CD4-positive, alpha-beta T cell treated with Interleukin-4 for 1 hour (primary cell): ENCODE measurements at places on chromosomes 4 and X.
A peak's percentile ranks its signal among the peaks of the same experiment; 100 is the strongest.

- DNase-seq: no peak
Observed at GRCh38 chrX:47814851-47815250, 21.9 kb upstream of the ZNF81 start.

DNA sequence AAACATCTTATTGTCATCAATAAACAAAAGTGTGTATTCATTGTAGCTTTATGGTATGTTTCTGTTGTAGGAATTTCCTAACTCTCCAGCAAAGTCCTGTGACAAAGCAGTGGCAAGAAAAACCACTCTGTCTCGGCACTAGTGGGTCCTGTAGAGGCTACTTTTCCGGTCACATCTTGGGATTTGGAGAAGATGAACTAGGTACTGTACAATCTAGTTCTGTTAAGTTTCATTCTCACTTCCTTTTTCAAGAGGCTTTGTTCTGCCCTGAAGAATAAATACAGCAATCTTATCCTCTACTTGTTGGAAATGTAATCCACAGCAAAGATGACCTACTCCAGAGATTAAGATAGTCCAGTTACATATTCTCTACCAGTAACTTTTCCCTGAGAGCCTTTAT lies 69.3 kb downstream of the HHIP start:
- DNase-seq: no peak

DNA sequence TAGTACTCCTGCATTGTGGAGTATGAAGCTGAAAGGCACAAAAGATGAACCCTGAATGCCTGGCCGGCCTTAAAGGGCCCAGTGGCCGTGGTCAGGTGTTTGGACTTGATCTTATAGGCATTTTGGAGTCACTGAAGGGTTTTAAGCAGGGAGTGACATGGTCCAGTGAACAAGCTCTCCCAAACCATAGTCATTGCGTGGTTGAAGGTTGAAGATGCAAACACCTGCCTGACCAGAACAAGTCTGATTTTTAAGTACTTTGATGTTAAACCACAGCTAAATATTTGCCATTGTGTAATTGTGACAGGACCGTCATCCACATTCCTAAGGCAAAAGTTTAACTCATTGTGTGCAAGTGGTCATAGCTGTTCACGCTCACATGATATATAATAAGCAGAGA lies 3.3 kb downstream of the STK32B start:
- no peak for DNase-seq

GRCh38 chr4:19739101-19739651 lies 512.5 kb upstream of the SLIT2 start:
- no peak for DNase-seq

GRCh38 chr4:155473420-155474095 lies 96.8 kb upstream of the MAP9 start:
- no peak for DNase-seq

DNA sequence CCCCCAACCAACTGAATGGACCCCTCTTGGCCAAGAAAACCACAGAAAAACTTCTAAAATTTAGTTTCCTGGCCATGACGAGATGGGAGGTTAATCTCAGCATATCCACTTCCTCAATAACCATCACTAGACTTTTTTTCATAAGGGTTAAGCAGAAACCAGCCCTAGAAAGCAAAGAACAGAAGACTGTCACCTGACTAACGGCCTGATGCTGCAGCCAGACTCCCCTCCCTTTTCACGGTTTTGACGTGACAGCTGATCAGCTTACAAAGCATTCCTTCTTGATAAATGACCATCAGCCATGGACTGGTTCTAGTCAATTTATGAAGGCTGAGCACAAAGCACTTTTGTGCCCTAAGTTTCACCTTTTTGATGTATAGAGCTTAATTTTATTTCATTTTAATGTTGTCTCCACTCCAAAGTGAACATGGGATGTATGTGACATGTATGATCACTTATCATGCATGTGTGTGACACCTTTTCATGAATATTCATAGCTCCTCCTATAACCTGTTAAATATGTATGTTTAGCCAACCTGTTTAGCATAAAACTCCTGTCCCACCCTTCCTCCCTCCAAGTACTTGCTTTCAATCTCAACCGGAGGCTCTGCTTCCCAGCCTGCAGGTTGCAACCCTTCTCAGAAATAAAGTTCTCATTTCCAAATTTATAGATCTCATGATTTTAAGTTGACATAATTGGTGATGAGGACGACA lies 56.3 kb downstream of the SERTM2 start:
- DNase-seq: no peak

- DNase-seq: no peak
Observed at GRCh38 chrX:12526306-12526705, 264.9 kb upstream of the PRPS2 start.

- DNase-seq: no peak
Observed at GRCh38 chr4:147808447-147808846, 76.6 kb downstream of the ARHGAP10 start.

- DNase-seq: peak; percentile 33
Observed at GRCh38 chrX:85084770-85085393, 81.2 kb downstream of the APOOL start.

DNA sequence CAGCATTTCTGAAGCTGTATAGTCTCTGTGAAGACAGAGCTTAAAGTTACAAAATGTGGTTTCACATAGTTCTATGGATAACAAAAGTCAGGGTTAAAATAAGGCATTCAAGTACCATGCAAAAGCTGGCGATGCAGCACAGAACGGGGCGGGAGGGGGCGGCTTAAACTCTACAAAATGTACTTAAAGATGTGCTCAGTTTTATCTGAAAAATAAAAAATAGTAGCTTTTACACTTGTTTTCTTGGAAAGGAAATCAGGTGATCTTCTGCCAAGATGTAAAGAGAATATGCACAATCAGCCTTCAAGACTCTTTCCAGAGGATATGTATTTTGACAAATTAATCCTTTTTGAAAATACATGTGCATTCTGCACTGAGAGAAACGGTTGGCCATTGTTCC lies 301.7 kb upstream of the EMCN start:
- no peak for DNase-seq

DNA sequence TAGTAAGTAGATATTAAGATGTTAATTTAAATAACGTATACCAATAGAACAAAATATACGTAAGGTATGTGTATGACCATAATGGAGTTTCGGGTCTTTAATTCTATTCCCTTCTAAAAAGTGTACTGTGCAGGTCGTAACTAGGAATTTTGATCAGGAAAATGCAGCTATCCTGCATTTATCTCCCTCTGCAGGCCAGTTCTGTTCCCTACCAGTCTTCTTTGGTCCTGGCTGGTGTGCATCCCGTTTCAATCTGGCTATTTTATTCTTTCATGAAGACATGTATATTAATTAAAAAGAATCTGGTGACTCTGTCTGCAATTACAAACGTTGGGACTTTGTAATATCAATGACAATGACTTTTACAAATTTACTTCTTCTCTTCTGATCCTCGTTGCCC lies 534.1 kb upstream of the AADAT start:
- no peak for DNase-seq

DNA sequence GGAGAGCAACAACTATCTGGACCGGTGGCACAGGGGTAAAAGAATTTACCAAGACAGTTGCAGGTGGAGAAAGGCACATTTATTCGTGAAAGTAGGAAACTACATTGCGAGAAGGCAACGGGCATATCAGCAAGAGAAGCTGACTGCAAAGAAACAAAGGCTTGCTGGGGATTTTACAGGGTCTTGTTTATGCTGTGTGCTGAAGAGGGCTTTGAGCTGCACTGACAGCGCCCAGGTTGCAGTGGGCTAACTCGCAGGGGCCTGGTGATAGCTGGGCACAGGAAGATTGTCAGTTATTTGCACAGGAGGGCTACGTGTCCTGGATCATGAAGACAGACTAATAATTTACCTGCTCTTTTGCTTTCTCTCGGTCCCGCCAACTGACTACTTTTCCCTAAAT lies 10.7 kb downstream of the TLR3 start:
- no peak for DNase-seq

DNA sequence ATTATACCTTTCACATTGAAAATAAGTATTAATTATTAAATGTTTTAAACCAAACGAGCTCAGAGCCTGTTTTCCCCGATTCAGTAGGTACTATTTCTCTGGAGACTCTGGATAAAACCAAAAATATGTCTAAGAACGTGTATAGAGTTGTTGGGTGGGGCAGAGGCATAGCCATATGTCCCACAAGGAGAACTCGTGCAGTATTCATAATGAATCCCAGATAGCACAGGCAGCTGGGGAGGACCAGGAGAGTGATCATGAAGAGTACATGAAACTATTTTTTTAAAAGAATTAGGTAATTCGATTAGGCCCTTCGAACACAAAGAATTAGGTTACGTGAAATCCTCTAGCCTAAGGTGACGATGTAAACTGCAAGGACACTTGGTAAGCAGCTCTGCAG lies 76.1 kb downstream of the CLDN22 start:
- no peak for DNase-seq

DNA sequence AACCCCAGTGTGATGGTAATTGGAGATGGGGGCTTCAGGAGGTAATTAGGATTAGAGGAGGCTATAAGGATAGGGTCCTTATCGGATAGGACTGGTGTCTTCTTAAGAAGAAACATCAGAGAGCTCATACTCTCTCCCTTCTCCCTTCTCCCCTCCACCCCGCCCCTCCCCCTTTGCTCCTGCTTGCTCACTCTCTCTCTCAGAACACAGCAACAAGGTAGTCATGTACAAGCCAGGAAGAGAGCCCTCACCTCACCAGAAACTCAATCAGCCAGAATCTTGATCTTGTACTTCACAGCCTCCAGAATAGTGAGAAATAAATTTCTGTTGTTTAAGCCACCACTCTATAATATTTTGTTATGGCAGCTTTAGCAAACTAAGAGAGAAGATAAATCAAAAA lies 4.5 kb downstream of the DDX60L start:
- DNase-seq: no peak

- no peak for DNase-seq
Observed at GRCh38 chr4:67040315-67040714, 505.0 kb downstream of the CENPC start.

GRCh38 chr4:53535567-53535966 lies 55.7 kb downstream of the LNX1 start:
- no peak for DNase-seq

DNA sequence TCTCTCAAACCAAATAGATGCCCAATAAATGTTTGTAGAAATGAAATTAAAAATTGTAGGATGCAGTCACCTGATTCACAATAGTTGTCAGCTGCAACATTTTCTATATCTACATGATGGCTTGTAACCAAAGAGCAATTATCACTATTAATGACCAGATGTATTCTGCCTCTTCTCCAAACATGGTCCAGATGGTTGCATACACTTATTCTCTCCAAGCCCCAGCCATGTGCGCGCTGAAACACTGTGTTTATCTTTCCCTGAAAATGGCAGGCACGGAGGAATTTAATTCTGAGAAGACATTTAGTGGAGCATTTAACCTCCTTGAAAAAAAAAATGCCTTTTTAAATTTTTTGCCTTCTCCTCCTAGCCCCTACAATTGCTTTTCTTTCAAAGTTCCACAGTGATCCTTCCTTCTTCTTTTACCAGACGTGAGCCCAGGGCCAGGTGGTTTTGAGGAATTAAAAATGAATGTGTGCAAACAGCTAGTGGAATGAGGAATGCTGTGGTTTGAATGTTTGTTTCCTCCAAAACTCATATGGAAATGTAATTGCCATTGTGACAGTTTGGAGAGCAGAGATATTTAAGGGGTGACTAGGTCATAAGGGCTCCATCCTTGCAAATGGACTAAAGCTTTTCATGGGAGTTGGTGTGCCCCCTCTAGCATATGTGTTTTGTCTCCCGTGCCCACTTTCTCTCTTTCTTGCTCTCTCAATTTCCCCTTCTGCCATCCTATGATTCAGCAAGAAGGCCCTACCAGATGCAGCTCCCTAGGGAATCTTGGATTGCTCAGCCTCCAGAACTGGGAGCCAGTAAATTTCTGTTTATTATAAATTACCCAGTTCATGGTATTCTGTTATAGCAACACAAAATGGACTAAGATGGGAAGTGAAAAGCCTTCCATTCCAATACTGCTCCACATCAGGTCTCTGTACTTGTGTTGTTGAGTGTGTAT lies 136.0 kb downstream of the GABRB1 start:
- DNase-seq: no peak

- no peak for DNase-seq
Observed at GRCh38 chr4:182877326-182877883, 39.8 kb downstream of the DCTD start.

- no peak for DNase-seq
Observed at GRCh38 chr4:165604181-165604580, 225.4 kb downstream of the CPE start.

DNA sequence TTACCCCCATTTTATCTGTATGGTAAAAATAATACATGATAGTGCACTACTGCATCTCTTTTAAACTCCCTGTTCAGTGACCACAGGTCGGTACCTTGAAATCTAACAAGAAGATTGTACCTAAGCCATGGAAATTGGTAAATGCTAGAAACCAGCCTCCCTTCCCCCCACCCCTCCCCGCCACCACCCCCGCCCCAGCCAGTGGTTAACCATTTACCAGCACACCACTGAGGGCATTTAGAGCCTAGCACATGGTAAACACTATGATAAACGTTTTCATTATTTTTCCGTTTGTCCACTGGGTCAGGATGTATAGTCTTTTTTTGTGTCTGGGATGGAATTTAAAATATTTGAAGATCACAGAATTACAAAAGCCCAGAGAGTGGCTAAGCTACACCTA lies 703 bp upstream of the FTSJ1 start:
- no peak for DNase-seq

- DNase-seq: no peak
Observed at GRCh38 chr4:169658975-169659715, 38.8 kb downstream of the CLCN3 start.

GRCh38 chr4:140084385-140084784 lies 69.6 kb downstream of the MAML3 start:
- DNase-seq: no peak

- no peak for DNase-seq
Observed at GRCh38 chr4:30901461-30902451, 181.6 kb downstream of the PCDH7 start.

GRCh38 chr4:123554801-123555232 lies 158.2 kb downstream of the SPRY1 start:
- DNase-seq: no peak

DNA sequence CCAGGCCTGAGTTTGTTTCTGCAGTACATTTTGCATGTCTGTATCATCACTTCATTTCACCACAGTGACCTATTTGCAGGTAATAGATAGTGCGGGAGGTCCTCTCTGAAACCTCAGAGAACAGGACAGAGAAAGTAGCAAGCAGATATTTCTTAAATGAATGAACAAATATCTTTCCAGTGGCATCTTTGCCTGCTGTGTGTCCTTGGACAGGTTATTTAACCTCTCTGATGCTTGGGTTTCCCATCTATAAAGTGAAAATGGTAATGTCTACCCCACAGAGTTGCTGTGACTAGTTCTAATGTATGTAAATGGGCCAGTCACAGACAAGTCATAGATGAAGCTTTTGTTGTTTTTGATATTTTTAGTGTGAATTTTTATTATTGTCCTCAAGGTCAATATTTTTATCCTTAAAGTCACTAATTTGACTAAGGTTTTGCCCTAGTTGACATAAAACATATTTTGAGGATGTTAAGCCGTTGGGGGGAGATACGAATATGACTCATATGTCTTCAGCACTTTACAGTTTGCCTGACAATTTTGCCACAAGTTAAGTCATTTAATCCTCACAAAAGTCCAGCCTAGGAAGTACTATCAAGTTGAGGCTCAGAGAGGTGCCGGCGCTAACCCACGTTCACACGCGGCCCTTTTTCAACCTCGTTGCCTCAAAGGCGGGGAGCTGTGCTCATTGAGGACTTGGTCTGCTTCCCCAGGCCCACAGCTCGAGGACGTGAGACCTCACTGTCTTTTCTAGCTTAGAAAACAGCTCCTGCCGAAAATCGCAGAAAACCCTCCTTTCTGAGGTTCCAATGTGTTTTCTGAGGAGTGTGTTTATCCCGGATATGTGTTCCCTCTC lies 126.7 kb upstream of the STX18 start:
- no peak for DNase-seq
